Spinal cord (tissue), 10 donors: ENCODE measurements at places on chromosomes 7 and 10.

- DNase-seq = no peak
Observed at GRCh38 chr10:56623064-56623463, 262.0 kb upstream of the ZWINT start.

DNA sequence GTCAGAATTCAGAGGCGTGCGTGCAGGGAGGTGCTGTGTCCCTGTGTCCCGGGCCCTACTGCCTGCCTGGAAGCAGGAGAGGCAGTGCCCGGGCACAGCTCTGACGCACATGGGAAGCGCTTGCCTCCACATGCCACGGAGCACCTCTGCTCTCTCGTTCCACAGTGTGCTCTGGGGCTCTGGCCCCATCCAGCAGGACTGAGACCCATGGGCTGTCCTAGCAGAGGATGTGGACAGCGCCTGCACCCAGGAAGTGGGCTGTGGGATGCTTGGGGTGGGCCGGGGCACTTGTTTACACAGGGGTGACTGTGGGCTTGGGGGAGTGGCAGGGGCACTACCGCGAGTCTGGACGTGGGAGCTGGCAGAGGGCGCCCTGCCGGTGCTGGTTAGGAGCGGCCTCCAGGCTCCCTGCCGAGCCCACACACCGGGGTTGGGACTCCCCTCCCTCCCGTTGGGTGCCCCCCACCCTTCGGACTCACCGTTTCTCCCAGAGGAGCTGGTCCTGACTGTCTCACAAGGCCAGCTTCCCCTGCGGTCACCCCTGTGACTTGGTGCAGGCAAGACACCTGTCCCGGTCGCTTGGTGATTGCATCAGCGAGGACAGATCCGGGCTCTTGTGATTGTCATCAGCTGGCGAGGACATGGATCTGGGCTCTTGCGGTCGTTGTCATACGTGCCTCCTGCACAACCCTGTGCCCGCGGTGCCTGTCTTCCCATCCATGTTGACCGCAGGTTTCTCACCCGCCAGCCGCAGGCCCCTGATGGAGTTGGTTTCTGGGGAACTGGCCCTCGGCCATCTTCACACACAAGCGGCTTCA, 83.1 kb downstream of the NKX6-2 start:
- no peak for DNase-seq

DNA sequence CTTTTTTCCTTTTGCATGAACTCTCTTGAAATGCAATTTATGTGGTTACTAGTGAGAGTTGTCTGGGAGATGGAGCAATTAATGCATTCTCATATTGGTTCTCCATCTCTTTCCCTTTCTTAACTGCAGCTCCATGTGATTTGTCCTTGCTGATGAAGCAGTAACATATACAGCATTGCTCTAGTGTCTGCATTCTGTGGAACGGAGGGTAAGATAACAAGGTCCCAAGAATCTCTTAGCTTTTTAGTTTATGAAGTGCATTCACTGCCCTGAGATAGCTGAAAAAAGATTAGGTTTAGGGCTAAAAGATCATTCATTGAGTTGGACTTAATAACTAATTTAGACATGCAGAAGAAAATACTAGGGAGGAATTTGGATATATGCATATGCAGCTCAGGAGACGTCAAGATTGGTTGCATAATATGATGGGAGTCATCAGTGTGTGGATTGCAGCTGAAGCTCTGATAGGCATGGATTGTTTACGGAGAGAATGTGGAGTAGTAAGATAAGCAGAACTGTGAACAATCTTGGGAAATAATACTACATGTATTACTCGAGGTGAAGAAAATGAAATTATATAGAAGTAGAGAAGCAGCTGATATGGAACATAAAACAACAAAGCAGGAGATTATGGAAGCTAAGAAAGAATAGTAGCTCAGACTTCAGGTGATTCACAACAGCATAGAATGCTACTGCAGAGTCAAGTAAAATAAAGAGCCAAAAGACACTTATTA, 404.7 kb downstream of the ARL4A start:
- no peak for DNase-seq

GRCh38 chr10:124558339-124559321, 97.0 kb downstream of the LHPP start:
- no peak for DNase-seq

DNA sequence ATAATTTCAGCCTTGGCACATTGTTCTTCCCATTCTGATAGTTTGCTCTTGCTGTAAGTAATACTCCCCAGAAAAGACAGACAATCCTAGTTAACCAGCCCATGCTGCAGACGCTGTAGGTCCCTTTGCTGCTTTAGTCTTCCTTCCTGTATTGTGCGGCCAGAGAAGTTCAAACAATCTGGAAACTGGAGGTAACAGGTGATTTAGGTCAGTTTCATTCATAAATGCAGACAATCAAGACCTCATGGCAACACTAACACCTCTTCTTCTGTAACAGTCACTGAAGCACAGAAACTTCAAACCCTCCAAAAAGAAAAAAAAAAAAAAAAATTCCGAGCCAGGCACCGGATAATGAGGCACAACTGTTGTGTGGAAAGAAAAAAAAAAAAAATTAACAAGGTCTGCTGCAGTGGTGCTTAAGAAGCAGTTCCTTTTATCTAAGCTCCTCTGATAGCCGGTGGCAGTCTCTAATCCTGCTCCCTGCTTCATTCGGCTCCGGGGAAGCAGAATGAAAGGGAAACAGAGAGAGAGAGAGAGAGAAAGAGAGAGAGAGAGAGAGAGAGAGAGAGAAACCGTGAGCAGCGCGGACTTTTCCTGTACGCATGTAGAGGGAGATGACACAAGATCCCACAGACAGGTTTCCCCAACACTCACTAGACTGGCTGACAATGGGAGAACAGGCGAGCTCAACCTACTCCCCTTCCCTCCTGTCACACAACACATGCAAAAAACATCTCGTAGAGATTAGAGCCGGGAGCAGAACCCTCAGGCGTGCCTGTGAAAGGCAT, at the start of gene SEMA3A:
SEMA3A (minus strand) TSS at position 306 of the 788 bp plus-strand sequence; CDS start at position 103, 203 bp downstream.
- DNase-seq = no peak

GRCh38 chr7:5541087-5541992, 117.7 kb upstream of the TNRC18 start:
- no peak for DNase-seq

GRCh38 chr7:99109108-99110051, 34.5 kb downstream of the SMURF1 start:
- no peak for DNase-seq

DNA sequence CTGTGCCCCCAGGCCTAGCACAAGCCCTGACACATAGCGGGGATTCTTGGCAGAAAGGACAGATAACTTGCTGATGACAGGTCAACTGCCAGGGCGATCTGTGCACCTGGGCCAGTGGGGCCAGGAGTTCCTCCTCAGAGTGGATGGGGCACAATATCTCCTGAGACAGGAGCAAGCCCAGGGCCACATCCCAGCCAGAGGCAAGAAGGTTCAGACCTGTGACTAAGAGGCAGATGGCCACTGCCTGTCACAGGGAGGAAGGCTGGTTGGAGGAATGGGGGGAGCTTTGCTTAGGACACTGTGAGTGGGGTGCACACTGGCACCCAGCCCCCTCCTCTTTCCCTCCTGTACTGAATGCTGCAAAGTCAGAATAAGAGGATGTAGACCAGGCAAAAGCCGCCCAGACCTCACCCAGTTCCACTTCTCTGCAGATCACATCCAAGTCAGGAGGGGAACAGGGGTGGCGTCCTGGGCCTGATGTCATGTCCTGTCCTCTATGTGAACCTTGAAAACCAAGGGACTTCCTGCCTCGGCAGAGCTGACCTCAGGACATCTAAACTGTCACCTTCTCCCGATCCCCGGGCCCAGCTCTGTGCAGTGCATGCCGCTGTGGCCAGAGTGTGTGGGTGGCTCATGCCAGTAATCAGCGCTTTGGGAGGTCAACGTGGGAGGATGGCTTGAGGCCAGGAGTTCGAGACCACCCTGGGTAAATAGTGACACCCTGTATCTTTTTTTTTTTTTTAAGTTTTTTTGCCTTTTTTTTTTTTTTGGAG, 1.3 kb downstream of the GUSB start:
- peak; percentile 18 for DNase-seq

DNA sequence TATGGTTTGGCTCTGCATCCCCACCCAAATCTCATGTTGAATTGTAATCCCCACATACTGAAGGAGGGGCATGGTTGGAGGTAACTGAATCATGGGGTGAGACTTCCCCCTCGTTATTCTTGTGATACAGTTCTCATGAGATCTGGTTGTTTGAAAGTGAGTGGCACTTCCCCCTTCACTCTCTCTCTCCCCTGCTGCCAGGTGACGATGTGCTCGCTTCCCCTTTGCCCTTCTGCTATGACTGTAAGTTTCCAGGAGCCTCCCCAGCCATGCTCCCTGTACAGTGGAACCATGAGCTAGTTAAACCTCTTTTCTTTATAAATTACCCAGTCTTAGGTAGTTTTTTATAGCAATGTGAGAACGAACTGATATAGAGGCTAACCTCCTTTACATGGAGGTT, 16.6 kb downstream of the PLPP4 start:
- no peak for DNase-seq

DNA sequence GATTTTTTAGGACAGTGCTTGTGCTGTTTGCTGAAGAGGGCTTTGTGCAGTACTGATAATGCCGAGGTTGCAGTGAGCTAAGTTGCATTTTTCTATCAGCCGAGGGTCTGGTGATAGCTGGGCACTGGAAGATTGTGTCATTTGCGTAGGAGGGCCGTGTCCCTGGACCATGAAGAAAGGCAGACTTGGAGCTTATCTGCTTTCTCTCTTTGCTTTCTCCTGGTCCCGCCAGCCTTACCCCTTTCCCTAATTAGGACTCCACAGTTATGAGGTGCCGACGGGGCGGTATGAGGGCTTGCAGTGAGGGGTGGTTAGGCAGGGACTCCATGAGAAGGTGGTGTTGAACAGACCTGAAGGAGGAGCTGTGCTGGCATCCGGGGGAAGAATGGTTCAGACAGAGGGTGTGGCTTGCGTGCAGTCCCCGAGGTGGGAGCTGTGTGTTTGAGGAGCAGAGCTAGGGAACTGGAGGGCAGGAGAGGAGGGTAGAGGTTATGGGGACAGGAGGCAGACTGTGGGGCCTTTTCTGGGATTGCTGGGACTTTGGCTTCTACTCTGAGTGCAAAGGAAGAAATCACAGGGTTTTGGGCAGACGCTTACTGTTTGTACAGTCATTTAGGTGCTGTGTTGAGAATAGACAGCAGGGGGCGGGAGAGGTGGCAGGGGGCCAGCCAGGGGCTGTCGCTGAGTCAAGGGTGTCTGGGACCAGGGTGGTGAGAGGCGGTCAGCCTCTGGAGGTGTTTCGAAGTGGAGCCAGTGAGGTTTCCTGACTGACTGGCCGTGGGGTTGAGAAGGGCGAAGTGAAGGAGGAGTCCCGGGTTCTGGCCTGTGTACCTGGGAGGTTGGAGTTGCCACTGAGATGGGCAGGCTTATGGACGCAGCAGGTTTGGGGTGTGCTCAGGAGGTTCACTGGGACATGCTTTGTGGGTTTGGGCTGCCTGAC, 43.4 kb downstream of the PRF1 start:
- DNase-seq = no peak

DNA sequence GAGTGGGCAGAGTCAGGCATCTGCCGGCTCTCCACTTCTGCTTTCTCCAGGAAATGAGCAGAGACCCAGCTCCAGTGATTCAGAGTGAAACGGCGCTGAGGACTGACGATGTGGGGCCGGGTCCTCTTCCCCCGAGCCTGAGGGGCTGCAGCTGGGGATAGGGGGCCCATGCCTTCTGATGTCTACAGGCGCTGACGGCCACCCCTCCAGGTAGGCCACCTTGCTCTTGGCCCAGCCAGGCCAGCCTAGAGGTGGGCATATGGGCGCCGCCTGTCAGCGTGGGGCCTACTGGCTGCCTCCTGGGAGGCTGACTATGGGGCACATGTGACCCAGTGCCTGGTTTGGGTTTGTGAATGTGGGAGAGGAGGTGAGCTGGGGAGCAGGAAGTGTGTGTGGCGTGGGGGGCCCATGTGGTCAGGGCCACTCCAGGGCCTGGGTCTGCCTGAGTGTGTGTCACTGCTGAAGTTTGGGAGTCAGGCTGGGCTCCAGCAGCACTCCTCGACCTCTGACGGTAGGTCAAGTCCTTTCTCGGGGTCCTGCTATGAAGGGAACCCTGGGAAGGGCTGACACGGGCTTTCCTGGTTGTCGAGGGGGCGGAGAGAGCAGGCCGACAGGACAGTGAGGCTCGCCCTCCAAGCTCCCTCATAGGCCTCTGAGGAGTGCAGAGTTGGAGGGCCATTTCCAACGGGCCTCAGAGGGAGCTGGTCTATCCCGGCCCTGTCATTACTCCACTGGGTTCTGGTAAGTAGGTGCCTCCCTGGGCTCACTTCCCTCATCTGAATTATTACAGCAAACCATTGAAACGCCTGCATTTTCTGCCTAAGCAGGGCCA, at the start of gene WDFY4:
WDFY4 (plus strand) TSS at position 82 of the 832 bp plus-strand sequence. CDS start 24,860 bp downstream, outside the sequence.
- DNase-seq = no peak

DNA sequence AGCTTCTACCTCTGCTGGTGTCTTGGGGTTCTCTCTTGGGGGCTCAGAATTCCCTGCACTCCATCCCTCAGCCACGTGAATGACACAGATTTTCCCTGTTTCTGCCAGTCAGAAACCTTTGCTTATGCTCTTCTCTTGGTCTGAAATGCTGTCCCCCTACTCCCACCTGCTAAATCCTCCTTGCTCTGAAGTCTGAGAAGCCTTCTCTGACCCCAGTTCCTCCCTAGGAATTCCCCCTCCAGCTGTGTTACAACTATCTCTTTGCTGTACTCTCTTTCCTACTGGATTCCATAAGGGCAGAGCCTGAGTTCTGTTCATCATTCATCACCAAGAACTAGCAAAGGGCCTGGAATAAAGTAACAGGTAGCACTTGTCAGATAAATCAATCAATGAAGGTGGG, 33.6 kb upstream of the AKR1E2 start:
- no peak for DNase-seq

- peak; percentile 69 for DNase-seq
Observed at GRCh38 chr7:155356323-155357105, 58.8 kb downstream of the INSIG1 start.

GRCh38 chr10:33074443-33074842, 116.4 kb upstream of the ITGB1 start:
- no peak for DNase-seq

DNA sequence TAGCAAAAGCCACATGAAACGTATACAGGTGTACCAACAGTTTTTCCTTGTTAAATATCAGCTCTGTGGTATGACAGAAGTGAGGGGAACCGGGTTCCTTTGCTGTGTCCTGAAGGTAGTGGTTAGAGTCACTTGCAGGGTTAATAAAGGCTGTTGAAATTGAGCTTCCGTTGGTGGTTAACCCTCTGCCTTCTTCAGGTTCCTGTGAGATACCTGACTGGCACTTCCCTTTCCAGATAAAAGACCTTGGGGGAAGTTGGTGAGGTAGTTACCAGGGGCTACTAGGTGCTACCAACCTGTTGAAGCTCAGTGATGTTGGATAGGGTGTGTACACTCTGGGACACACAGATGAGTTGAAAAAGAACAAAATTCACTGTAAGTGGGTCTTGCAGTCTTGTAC, 384.1 kb downstream of the GATA3 start:
- DNase-seq = no peak

DNA sequence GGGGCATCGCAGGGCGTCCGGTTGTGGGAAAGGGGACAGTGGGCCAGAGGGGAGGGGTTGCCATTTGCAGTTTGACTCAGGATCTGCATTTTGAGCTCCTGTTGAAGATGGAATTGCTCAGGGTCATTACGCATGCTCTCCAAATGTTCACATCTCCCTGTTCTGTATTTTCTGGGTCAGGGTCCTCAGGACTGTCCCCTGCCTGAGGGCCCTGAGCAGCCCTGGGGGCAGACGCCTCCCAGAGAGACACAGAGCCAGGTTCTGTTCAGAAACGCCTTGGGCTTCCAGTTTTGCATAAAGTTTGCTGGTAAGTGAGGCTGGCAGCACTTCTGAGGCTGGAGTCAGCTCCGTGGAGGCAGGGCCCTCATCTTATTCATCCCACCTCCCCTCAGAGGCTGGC, 34.1 kb upstream of the NUB1 start:
- DNase-seq = no peak
